ENCODE measurements at places on chromosomes 12 and 14.

DNA sequence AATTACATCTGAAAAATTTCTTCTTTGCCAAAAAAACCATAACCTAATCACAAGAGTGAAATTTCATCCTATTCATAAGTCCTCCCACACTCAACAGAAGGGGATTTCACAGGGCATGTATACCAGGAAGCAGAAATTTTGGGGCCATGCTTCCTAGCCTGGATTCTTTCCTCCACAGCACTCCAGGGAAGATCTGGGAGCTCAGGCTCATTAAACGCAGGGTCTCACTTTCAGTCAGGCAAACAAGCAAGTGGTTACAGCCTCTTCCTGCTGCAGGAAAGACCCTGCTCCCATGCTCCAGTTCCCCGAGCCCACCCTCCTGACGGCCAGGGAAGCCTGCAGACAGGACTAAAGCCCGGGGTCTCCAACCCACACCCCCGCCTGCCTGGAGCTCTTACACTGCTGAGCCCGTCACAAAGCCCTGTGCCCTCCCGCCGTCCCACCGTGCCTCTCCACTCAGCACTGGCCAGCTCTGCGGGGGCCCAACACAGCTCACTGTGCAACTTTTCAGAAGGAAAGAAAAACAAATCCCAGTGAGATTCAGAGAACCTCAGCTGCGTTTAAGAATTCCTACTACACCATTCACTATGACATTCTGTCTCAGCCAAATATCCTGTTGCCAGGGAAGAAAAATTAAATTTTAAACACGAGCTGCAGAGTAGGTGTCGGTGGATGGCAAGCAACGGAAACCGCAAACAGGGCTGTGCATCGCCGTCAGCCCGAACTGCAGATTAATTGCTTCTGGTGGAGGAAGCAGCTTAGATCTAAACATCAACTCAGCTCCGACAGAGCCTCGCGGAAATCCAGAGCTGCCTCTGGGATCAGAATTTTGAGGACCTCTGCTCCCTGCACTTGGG, 106.7 kb upstream of the SFSWAP start:
- DNase-seq, result peak; percentile 48

DNA sequence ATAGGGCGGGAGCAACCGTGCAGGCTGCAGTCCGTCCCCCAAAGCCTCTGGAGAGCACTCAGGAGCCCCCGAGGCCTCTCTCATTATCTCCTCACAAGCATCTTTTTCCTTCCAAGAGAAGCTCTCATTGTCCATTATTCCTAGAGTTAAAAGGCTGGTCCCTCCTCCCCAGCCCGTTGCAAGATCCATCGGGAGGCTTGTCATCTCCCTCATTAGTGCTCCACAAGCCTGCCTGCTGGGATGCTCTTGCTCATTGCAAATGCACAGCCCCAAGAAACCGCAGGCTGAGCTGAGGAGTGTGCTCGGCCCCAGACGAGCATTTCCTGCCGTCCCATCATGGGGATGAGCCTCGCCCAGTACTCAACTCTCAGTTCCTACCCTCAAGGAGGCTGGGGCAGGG, 23.3 kb downstream of the NUAK1 start:
- no peak for DNase-seq

- DNase-seq, result no peak
These were observed 10.0 kb downstream of the SBNO1 start for GRCh38 chr12:123354600-123354999.

- no peak for DNase-seq
These were observed 79.1 kb downstream of the LRIG3 start for GRCh38 chr12:58841058-58841798.

GRCh38 chr14:29168149-29168548, 401.6 kb downstream of the FOXG1 start:
- DNase-seq, result no peak

- no peak for DNase-seq
These were observed 4.7 kb downstream of the ACIN1 start for GRCh38 chr14:23090254-23090636.

DNA sequence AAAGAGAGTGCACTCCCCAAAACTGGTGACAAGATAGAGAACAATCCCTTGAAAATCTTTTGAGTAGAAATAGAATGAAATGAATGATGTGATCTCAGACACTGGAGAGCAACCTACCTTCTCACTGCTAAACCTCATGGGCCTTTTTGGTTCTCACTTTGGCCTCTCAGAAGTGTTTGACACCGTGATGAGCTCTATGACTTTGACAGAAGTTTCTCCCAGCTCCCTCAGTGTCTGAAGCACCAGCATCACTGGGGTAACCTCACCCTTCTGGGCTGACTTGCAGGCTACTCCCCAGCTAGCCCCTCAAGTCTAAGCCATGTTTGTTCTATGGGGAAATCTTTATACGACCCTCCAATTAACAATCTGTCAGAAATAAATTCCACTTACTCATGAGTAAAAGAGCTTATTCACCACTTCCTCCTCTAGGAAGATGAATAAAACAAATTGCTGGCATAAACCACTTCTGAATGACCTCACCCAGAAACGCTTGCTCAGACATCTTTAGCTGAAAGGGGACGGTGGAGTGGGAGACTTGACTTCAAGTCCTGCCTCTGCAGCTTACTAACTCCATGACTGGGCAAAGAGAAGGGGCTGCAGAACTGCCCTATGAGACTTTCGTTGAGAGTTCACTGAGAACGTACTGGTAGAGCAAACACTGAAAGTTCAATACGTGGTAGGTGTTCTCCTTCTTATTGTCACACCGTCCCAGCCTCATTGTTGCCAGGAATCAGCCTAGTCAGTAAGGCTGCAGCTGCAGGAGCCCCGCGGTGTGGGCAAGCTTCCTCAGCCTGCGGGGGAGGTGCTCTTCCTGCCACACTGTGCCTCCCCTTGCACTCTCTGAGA, 46.5 kb downstream of the ST8SIA1 start:
- DNase-seq, result peak; percentile 19

GRCh38 chr12:51013441-51013840, 12.7 kb downstream of the SLC11A2 start:
- no peak for DNase-seq

DNA sequence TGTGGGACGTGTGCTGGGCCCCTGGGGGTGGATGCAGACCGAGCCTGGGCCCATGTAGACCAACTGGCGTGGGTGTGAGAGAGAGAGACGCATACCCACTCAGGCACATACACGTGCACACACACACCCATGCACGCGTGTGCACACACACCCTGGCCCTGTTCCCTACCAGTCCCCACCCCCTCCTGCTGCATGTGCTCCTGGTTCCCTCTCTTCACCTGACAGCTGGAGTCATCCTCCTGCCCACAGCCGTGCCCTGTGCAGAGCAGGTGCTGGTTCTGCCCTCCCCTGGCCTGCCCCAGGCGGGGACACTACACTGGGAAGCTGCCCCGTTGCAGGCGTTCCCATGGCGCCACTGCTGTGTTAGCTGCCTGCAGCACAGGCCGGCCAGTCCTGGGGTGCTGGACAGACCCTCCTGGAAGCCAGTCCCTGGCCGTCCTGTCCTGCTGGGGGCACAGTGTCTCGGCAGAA, 18.5 kb downstream of the PACS2 start:
- no peak for DNase-seq

- no peak for DNase-seq
These were observed 3.5 kb upstream of the LPAR5 start for GRCh38 chr12:6639151-6639801.

Data from CD4-positive, alpha-beta T cell treated with Interleukin-4 for 1 hour (primary cell).